ENCODE measurements at places on chromosomes 6 and 20.

GRCh38 chr20:36307412-36308325, 1.5 kb downstream of the DLGAP4 start:
- DNase-seq, result no peak

- DNase-seq, result no peak
These were observed 163.3 kb upstream of the SNX9 start for GRCh38 chr6:157659536-157660271.

- DNase-seq, result no peak
These were observed 45.8 kb downstream of the CLIC5 start for GRCh38 chr6:45969883-45970282.

- DNase-seq, result no peak
These were observed 150.8 kb upstream of the RIPOR2 start for GRCh38 chr6:25086500-25087091.

DNA sequence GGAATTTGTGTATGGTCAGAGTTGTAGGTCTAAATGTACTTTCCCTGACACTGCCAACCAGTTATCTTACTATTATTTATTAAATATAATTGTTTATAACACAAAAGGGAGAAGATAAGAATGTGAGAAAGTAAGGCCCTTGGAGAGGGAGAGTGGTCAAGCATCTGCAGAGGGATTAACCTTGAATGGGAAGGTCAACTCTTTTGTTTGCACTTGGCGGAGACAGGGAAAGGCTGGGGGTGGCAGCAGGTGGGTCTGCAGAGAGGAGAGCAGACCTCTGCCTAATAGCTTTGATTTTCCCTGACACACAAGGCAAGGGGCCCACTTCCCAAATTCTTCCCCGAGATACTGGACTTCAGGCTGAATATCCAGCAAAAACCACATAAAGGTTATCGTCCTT, 4.2 kb downstream of the LRP11 start:
- no peak for DNase-seq

DNA sequence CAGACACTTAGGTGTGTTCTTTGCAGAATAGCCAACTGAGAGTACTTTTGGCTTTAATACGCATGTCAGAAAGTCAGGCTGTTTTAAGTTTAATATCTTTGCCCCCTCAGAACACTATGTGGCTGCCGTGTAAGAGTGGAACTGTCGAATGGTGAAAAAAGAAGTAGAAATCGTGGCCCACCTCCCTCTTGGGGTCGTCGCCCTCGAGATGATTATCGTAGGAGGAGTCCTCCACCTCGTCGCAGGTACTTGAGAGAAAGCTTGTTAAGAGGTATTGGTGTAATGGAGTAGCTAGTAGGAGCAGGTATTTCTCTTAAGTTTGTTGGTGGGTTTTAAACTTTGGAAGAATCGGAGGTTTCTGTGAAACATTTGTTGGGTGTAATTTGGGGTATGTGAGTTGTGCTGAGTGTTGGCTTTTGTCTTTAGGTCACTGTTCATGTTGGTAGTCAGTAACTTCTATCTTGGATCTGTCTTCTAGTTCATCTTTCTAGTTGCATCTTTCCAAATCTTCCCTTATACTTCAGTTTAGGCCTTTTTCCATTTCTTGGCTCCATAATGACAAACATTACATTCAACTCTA, 4.7 kb downstream of the SRSF3 start:
- no peak for DNase-seq

- no peak for DNase-seq
These were observed 8.0 kb downstream of the SLC17A3 start for GRCh38 chr6:25866011-25866410.

DNA sequence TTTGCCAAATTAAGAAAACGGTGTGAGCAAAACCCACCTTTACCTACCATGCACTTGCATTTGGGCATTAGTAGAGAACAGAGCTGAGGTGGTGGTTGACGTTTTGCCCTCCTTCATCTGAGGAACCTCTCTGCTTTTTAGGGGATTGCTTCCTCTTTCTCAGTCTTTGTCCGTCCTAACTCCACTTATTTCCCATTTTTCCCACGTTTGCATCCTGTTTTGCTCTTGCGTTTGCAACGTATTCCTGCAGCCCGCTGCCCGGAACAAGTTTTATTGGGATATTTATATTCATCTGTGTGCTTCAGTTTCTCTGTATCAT, 374 bp upstream of the SERINC1 start:
- no peak for DNase-seq

DNA sequence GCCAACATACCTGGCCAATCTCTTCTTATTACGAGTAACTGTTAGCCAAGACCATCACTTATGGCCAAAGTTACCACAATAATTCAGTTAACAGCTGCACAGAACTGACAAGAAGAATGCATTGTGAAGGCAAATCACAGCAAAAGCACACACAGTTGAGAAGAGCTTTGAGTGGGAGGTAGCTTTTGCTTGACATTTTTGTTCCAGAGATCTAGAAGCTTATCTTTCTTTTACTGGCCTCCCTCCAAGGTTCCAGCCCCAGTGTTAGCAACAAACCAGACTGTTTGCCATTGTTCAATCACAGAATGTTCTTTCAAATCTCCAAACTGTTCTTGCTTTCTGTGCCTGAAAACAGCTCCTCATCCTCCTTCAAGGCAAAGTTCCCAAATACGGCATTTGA, 35.9 kb upstream of the IRAK1BP1 start:
- DNase-seq, result no peak

- DNase-seq, result no peak
These were observed 75.8 kb downstream of the CAP2 start for GRCh38 chr6:17469006-17469832.

DNA sequence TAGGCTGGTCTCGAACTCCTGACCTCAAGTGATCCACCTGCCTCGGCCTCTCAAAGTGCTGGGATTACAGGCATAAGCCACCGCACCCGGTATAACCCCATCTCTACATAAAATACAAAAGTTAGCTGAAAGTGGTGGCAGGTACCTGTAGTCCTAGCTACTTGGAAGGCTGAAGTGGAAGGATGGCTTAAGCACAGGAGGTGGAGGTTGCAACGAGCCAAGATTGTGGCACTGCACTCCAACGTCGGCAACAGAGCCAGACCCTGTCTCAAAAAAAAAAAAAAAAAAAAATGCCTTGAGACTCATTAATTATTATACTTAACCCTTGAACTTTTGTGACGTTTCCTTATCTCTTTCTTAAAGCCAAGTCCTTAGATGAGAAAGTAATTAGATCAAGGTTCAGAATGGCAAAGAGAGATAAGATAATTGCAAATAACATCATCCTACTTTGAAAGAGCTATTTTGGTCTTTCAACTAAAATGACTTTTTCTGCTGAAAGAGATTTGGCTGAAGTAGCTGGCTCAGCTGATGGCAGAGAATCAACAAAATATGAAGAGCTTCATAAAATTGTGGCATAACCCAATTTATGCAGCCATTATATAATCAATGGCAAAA, 4.7 kb upstream of the SHLD1 start:
- no peak for DNase-seq

- DNase-seq, result no peak
These were observed 35.9 kb downstream of the SLC2A12 start for GRCh38 chr6:134016558-134016814.

DNA sequence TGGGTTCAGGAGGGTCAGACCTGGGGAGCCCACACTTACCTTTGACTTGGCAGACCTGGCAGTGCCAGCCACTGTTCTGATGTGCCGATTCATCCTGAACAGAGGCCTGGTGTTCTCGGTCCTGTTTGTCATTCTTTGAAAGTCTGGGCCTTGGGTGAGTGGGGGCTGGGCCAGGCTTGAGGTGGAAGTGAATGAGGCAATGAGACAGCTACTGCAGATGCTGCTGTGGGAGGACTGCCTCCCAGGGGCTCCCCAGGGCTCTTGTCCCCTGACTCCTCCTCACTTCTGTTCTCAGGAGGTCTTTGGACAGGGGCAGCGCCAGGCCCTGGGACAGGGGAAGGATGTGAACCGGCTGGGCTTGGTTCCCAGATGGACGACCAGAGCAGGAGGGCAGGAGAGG, 5.6 kb upstream of the TREML4 start:
- no peak for DNase-seq
